ENCODE measurements at places on chromosomes 5 and 9.

GRCh38 chr5:90365328-90365727 lies 44.2 kb downstream of the CETN3 start:
- no peak for DNase-seq

DNA sequence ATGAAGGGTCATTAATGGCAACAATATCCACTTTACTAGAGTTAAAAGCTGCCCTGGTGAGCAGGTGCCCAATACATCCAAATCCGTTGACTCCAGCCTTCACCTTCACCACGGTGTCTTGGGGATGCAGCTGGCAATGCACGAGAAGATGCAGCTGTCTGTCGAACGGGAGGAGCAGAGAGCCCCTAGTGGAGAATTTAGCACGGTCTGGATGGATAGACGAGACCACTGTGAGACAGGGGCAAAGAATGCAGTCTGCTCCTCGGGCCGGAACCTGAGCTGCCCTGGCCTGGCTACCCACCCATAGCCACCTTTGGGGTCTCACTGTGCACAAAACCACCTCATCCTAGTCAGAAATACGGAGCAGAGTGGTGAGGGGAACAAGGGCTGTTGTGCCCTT lies 35.1 kb downstream of the ADRA1B start:
- no peak for DNase-seq

DNA sequence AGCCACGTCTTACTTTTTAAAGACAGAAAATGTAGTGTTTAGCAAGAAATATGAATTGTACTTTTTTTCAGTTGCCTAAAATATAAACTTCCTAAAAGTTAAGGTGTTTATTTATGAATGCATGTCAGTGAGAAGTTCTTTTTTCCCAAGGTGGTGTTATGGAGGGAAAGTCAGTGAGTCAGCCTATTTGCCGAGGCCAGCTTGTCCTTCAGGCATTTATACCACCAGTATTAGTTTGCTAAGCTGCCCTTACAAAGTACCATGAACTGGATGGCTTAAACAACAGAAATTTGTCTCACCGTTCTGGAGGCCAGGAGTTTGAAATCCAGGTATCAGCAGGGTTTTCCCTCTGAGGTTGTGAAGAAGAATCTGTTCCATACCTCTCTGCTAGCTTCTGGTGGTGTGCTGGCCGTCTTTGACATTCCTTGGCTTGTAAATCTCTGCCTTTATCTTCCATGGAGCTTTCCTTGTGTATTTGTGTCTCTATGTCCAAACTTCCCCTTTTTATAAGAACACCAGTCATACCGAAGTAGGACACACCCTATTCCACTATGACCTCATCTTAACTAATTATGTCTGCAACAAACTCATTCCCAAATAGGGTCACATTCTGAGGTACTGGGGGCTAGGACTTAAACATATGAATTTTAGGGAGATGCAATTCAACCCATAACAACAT lies 38.4 kb downstream of the PRKACG start:
- no peak for DNase-seq

DNA sequence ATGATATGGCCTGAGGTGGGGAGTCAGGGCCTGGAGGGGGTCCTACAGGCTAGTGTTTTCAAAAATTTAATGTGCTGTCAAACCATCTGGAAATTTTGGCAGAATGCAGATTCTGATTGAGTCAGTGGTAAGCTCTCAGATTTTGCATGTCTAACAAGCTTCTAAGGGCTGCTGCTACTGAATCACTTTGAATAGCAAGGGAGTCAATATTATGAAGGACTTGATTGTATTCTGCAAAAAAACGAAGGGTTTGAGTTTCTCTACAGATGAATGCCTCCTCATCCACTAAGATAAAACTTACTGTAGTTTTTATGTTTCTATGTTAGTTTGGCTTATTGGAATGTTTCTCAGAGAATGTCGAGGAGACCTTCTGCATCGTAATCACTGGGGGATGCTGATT lies 179.5 kb downstream of the TMEM38B start:
- DNase-seq, result no peak

GRCh38 chr5:8683496-8683895 lies 814.5 kb downstream of the MTRR start:
- DNase-seq, result no peak

- DNase-seq, result peak; percentile 70
Observed at GRCh38 chr9:127004946-127005769, 90.6 kb downstream of the RALGPS1 start.

DNA sequence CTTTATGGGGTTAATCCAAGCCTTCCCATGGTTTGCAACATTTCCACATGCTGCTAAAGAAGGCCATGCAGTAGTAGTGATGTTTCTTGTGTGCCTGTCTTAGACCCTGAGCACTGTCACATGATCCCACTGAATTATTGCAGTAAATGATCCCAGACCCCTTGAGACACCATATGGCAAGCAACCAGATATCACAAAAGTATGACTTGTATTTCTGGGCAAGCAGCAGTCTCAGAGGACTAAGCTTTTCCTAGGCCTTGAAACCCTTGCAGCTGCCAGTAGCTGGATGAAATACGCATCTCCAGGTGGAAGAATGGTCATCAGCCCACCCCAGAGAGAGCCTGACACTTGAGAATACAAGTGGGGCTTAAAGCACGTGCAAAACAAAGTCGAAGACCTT lies 41.8 kb downstream of the CDO1 start:
- DNase-seq, result no peak

DNA sequence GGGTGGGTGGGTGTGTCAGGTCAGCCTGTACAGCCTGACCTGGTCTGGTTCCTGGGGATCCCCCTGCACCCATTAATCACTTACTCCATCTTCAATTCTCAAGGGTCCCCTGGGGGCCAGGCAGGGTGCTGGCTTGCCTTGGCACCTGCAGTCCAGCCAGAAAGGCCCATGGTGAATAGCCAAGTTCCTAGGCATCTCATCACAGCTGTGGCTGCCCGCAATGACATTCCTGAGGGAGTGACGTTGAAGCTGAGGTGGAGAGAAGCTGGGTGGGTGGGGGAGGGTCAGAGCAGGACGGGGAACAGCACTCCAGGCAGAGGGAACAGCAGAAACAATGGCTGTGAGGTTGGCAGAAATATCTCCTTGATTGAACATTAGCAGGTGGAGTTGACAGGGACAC lies 10.6 kb downstream of the HMCN2 start:
- no peak for DNase-seq

- DNase-seq, result no peak
Observed at GRCh38 chr9:136079916-136080246, 15.2 kb downstream of the NACC2 start.

DNA sequence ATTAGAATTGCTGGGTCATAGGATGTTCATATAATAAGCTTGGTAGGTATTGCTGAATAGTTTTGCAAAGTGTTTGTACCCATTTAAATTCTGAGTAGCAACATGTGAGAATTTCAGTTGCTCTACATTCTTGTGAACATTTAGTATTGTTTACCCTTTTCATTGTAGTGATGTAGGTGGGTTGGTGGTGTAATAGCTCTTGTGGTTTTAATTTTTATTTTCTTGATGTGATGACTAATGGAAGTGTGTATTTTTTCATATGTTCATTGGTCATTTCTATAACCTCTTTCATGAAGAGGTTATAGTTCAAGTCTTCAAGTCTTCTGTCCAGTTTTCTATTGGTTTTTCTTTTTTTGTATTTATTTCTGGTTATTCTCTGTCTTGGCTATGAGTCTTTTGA lies 34.4 kb downstream of the RASA1 start:
- DNase-seq, result no peak

GRCh38 chr5:32955814-32956213 lies 244.7 kb downstream of the NPR3 start:
- DNase-seq, result no peak

- no peak for DNase-seq
Observed at GRCh38 chr5:109318455-109319108, 91.2 kb downstream of the PJA2 start.

DNA sequence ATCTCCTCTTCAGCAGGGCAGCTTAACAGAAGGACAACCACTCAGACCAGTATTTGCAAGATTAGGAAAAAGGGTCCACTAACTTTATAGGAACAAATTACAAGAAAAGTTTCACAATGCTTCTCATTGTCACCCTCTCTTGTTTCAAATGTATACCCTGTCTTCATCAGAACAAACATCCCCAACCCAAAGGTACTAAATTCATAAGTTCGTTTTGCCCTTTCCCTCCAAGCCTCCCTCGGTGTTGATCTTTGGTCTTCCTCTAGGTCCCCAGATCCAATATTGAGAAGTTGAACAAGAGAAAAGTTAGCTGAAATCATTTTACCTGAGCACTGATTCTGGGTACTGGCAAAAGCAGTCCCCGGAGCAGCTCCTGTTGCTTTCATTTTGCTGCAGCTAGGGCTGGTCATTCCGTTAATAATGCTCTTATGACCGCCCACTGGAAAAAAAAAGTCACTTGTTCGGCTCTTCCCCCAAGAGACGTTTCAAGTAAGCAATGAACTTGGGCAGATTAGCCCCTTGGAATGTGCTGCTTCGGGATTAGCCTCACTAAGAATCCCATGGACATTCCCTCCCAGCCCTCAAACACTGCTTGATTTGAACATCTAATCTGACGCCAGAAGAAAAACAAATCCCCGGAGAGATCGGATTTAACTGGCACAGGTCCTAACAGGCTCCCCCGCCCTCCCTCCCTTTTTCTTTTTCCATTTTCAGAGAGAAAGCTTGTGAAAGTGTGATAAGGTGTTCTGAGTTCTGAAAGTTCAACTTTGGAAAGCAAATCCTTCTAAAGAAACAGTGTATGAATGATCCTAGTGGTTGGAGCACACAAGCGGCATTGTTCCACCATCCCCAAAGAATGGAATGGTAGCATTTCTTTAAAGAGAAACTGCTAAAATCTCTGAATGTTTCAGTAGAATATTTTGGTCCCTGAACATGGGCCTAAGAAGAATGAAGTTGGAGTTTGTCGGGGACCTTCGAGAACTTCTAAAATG lies 252.5 kb downstream of the TRPM3 start:
- no peak for DNase-seq

DNA sequence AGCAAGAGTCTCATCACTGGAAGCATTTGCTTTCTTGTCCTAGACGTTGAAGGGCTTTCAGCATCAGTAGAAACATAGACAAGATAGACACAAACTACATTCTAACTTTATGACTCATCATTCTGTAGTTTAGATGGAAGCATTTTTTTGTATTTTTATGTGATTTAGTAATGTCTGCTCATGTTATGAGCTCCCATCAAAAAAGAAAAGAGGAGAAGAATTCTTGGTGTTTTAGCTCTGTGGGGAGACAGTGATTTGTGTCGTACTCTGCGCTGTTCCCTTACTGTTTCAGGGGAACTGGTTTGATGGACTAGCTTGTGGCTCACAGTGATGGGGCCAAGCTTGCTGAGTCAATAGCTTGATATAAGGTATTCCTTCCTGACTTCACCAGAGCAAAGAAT lies 159.2 kb upstream of the WWC1 start:
- no peak for DNase-seq

GRCh38 chr9:86783884-86784283 lies 163.4 kb downstream of the GAS1 start:
- no peak for DNase-seq

DNA sequence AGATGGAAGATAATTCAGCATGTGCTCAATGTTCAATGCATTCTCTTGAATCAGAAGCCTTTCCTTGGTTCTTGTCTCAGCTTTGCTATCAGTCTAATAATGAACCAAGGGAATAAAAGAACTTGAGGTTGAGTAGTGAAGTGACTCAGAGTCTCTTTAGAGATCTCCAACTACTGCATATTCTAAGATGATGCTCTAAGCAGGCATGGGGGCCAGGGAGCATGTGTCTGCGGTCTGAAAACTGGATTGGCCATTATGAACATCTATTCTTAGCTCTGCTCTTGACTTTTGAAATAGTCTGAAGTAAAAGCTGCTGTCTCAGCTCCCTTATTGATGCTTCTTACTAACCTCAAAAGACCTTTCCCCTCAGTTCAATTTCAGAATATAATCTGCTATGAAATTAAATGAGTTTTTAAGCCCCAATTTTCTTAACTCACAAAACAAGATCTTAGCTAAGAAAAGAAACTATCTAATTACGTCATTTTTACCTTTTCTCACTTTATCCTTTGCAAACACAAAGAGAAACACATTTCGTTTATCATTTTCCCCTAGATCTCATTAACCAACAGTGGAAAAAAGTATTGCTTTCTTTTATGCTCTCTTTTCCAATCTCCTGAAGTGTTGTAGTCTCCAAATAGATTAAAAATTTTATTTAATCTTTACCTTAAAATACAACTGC lies 44.8 kb downstream of the PLCXD3 start:
- DNase-seq, result no peak

DNA sequence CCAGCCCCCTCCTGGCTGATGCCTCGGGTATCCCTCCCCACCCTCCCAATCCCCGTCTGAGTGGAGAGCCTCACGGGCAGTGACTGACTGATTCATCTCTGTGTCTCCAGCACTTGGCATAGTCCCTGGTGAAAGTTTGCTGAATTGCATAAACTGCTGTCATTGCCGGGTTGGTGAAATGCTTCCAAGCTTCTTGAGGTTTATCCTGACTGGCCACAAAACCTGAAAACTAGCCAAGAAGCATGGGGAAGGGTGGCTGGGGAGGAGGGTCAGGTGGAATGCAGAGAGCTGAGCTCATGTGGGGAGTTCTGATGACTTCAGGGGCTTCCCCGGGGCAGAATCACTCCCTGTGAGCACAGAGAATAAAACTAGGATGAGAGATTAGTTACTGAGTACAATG lies 56.9 kb upstream of the GGTA1 start:
- no peak for DNase-seq

GRCh38 chr5:34648039-34648839 lies 7.9 kb upstream of the RAI14 start:
- no peak for DNase-seq

DNA sequence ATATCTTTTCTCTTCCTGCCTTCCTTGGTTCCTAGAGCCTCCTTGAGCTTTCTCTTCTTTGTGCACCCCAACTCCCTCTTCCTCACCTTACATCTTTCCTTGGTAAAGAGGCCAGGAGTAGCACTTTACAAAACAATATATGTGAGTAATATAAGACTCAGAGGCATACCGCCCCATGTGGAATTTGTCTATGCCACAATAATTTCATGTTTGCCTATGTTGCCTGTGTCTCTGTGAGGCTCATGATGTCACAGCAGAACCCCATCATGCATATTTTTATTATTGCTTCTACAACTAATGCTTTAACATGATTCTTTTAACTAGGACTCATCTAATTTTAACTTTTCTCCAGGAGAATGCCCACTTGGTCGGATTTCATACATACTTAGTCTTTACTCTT lies 15.0 kb upstream of the LVRN start:
- no peak for DNase-seq

GRCh38 chr9:123753669-123754258 lies 176.2 kb downstream of the DENND1A start:
- no peak for DNase-seq

- no peak for DNase-seq
Observed at GRCh38 chr5:52985306-52985705, 3.8 kb upstream of the ITGA2 start.

GRCh38 chr9:117696154-117696553 lies 8.0 kb upstream of the TLR4 start:
- DNase-seq, result no peak

GRCh38 chr5:180421672-180422071 lies 68.5 kb upstream of the GFPT2 start:
- DNase-seq, result no peak

- no peak for DNase-seq
Observed at GRCh38 chr5:112742424-112742823, 4.7 kb downstream of the APC start.

GRCh38 chr9:111389406-111389805 lies 59.4 kb upstream of the OR2K2 start:
- no peak for DNase-seq

Data from stimulated activated CD8-positive, alpha-beta memory T cell treated with anti-CD3 and anti-CD28 coated beads, Interleukin-7, amount 100 ng/mL, for 4 hours (primary cell).